ENCODE measurements at places on chromosomes 1 and 21.

DNA sequence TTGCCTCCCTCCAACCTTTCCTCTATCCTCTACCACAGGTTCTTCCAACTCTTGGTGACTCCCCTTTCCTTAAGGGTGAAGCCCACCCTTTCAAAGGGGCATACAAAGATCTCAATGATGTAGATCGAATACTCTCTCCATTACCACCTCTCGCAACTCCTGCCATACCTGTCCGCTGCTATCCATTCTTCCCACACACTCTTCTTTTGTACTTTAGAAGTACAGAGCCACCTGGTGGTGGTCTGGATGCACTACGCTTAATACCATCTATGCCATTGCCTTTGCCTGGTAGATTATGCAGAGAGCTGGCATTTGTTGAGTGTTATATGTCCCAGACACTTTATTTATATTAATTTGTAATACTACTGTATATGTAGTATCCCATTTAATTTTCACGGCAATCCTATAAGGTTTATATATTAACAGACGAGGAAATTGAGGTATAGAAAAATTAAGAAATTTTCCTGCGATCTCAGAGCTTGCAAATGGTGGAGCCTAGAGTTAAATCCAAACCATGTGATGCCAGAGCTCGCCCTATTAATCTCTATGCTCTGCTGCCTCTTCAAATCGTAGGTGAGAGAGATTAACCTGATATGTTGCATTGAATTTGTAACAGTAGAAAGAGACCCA is 22.9 kb downstream of the TSHB start:
- no peak for DNase-seq

GRCh38 chr1:185490924-185491323 is 173.9 kb upstream of the IVNS1ABP start:
- DNase-seq, result no peak

DNA sequence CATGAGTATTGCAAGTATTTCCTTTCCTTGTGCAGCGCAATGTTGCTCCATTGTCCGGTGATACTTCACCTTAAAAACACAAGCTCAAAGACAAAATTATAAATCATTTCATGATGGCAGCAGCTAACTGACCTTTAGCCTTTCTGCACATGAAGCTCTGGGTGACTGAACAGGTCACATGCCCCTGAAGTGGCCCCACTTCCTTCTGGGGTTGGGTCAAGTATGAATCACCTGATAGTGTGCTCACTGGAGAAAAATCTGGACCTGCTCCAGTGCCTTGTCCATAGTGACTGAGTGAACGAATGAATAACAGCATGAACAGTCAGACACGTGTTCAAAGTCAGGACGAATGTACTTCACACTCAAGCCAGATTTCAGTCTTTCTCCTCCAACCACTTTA is 658.9 kb downstream of the NPHP4 start:
- DNase-seq, result no peak

- DNase-seq, result no peak
These were observed 27.8 kb upstream of the EPS8L3 start for GRCh38 chr1:109791495-109792043.

DNA sequence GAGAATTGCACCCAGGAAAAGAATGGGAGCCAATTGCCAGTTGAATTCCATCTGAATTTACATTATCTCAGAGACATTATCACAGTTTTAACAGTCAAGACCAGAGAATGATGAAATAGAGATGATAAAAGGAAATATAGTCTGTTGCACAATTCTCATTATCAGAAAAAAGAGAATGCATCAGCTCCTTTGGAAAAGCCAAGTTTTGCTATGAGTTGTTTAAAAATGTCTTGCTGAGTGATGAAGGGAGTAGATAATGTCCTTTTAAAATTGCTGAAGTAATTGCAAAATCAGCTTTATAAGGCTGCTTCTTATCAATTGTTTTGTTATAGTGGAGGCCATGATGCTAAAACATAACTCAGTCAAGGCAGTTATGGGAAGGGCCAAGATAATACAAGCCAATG is 37.9 kb upstream of the EEIG2 start:
- no peak for DNase-seq

DNA sequence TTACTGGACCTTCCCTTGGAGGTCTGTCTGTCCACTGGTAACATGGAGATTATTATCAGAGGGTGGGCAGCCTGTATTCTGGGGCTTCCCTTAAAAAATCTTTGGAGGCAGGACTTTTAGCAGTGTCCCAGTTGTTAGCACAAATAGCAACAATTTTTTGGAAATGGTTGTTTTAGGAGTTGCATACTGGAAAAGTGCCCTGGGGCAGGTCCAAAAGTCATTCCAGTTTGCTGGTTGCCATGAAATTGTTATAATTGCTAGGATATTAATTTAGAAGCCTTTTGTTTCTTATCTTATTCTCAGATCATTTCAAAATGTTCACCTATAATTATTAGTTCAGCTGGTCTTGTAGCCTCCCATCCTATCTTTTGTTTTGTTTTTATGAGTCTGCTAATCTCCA is 71.0 kb downstream of the PTGS2 start:
- no peak for DNase-seq

GRCh38 chr1:172845371-172845770 is 186.5 kb downstream of the FASLG start:
- DNase-seq, result no peak

GRCh38 chr1:90835661-90836344 is 118.7 kb upstream of the BARHL2 start:
- DNase-seq, result no peak

GRCh38 chr1:38153778-38154470 is 107.3 kb upstream of the POU3F1 start:
- DNase-seq, result no peak

GRCh38 chr1:158700552-158700951 is at the start of gene OR6K2:
Gene OR6K2, minus strand, starts transcription at chr1:158700652. Its CDS starts 0 bp downstream, at chr1:158700652.
- no peak for DNase-seq

- DNase-seq, result no peak
These were observed 200.3 kb downstream of the LMO4 start for GRCh38 chr1:87528754-87529517.

- DNase-seq, result no peak
These were observed 493.7 kb upstream of the PLXNA2 start for GRCh38 chr1:208737922-208738321.

GRCh38 chr1:150262388-150263320 is 5.1 kb downstream of the CA14 start:
- no peak for DNase-seq

DNA sequence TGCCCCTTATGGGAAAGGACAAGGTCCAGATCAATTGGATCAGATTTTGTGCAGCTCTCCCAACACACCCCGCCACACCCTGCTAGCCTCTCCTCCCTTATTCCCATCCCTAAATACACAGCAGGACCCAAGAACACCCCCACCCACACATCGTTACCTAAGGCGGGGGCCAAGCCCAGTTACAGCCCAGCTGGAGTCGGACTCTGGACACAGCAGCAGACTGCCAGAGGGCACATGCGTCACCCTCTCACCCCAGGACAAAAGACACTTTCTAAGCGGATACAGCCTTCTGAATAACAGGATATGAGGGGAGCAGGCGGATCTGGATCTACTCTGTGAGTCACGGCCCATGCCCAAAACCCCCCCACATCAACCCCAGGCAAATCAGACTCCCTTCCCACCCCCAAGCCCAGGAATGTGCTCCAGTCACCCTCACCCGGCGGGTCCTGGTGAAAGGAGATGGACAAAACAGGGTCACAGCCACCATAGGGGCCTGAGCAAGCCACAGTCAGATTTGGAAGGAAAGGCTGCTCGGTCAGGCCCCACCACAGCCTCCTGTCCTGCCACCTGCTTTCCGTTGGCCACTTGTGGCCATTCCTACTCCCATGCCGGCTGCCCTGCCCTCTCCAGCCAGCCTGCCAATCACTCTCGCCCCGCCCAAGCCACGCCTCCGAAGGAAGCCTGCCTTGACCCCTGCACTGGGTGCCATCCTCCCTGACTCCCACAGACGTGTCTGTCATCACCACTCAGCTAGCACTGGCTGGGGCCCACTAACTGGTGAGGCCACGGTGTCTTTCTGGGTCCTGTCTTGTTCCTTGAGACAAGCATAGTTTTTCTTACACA is 4.0 kb downstream of the S100A16 start:
- DNase-seq, result no peak

- no peak for DNase-seq
These were observed 44.2 kb downstream of the CYYR1 start for GRCh38 chr21:26528882-26529281.

- no peak for DNase-seq
These were observed 7.2 kb downstream of the ATP1B1 start for GRCh38 chr1:169113613-169114119.

- no peak for DNase-seq
These were observed 71.6 kb upstream of the LAMC2 start for GRCh38 chr1:183114441-183114840.

DNA sequence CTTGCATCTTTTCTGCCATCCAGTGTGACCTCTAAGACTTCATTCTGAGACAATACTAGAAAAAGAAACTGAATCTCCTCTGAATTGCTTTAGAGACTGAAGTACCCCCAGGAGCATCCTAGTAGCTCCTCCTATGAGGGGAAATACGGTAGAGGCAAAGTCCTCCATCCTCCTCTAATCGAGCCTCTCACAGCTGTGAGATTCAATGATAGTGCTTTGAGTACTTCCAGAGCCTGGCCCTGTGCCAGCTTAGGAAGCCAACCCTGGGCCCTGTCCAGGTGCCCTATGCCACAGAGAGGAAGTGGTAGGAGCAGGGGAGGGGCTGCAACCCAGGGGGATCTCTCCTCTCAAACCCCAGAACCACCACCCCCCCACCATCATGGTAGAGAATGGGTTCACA is 10.7 kb downstream of the RORC start:
- DNase-seq, result no peak

DNA sequence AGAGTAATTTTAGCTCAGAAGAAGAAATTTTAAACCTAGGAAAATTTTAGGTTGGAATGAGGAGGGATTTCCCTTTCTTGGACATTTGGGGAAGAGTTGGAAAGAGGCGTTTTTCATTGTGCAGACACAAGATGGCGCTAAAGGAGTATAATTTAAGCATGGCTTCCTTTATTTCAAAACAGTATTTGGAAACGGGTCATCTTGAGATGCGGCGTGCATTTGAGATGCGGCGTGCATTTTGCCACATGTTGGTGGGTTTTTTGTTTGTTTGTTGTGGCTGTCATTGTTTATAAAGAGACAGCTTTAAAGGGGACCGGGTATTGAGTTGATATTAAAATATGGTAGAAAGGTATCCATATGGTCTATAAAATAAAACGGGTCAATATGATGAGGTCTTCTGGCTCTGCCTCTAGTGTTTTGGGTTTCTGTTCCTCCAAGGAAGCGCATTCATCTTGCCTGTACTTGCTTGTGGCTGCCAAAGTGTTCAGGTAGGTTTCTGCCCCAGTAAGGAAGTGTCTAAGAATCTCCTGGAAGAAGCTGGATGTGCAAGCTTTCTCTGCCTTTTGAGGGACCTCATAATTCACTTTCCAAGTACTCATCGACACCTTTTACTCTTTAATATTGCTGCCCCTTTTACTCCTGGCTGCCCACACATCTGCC is 210.3 kb downstream of the SLC35F3 start:
- peak; percentile 26 for DNase-seq

DNA sequence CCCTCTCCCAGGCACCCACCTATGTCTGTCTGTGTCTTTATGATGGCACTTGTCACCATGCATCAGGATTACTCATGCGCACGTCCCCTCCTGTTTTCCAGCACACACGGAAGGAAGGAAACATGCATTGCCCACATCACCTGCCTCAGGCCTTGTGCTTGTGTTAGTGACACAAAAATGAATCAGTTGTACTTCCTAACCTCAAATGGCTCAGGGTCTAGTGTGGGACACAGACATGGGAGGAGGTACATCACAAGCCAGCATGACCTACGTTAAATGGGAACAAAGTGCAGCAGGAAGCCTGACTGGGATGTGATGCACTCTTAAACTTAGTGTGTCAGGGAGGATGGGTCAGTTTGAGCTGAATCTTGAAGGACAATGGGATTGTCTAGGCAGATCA is 126.7 kb downstream of the TRABD2B start:
- DNase-seq, result no peak

DNA sequence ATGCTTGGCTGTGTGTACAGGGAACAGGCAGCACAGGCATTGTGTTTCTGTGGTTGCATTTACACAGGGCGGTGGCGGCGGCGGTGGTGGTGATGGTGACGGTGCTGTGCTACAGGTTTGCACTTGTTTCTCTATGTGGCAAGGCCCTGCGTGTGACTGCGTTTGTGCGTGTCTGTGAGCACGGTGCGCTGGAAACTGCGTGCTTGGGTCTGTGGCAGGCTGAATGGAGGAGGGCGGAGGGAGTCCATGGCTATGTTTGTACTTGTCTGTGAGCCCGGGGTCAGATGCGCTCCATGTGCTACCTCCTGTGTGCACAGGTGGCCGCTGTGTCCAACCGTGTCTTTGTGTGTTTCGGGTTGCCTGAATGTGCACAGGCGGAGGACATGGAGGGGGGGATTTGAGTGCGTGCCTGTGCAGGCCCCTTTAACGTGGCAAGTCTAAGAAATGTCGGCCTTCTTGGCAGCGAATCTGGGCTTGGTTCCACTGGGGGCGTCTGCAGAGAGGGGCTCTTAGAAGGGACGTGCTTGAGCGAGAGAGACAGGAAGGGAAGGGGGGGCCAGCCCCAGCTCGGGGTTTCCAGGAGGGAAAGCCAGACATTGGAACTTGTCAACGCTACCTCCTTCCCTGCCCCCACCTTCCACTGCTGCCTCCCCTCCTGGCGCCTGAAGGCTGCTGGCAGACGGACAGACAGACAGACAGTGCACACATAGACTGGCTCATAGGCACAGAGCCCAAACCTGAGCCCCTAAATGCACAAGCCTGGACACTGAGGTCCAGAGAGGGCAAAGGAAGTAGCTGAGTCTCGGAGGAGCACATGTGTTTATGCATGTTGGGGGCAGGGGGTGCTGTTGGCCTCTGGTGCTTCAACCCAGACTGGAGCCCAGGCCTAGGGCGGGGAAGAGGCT is 32.7 kb upstream of the WASF2 start:
- DNase-seq, result no peak

DNA sequence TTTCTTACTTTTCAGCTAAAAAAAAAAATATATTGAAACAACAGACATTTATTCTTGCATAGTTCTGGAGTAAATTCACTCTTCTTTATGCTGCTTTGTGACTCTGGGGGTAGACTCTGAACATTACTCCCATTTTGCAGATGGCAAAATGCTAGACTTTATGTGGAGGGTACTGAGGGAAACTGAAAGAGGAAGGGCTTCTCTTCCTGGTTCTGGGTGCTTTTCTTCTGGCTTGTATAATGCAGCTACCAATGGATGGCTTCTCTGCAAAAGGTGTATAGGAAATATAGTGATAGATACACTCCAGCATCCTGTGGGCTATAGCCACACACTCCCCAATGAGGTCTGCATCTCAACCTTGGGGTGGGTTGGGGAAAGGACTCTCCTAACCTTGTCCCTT is 19.7 kb upstream of the ZBTB40 start:
- DNase-seq, result no peak

Measured in SIG-M5 (cell line).